CD4-positive, CD25-positive, alpha-beta regulatory T cell (primary cell): ENCODE measurements at places on chromosomes 4 and X.

DNA sequence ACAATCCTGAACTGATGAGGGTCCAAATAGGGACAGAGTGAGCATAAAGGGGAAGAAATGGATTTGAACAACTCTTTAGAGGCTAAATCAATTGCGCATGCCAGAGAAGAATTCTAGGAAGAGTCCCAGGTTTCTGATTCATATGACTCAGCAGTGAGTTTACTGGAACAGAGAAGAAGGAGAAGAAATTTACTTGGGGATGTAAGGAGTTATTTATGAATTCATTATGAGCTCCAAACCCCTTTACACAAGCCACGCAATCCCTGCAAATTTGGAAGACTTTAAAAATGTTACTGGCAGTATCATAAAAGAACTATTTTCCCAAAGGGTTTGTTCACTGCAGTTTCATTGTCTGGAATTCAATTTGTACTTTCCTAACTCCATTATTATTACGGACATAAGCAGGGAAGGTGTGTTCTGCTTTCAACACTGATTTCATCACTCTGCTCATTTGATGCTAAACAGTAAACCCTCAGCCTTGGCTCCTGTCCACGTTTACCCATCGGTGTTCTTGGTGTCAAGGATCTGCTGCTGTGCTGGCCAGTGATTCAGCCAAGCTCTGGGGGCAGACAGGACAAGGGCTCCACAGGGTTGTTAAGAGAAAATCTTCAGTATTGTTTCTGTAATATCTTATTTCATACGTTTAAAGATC, 273.7 kb downstream of the HNRNPD start:
- no peak for DNase-seq

GRCh38 chr4:152094970-152095700, 334.3 kb upstream of the GATB start:
- DNase-seq, result no peak

DNA sequence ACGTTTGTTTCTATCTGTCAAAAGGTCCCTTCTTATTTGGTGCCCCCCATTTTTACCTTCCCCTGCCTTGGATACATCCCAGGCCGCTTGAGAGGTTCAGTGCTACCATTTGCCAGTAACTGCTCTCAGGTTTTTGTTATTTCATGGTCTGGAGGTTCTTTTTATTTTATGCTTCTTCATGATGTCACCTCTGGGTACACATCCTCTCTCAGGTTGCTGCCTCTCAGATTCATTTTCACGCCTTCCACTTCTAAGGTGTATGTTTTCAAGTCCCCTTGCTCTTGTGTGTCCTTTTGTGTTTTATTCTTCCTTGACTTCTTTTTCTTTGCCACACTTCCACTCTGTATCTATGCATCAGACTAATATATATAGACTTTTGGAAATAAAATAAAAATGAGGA, 640.1 kb upstream of the AADAT start:
- DNase-seq, result no peak

GRCh38 chrX:39406799-39407198, 605.5 kb downstream of the MID1IP1 start:
- DNase-seq, result no peak

DNA sequence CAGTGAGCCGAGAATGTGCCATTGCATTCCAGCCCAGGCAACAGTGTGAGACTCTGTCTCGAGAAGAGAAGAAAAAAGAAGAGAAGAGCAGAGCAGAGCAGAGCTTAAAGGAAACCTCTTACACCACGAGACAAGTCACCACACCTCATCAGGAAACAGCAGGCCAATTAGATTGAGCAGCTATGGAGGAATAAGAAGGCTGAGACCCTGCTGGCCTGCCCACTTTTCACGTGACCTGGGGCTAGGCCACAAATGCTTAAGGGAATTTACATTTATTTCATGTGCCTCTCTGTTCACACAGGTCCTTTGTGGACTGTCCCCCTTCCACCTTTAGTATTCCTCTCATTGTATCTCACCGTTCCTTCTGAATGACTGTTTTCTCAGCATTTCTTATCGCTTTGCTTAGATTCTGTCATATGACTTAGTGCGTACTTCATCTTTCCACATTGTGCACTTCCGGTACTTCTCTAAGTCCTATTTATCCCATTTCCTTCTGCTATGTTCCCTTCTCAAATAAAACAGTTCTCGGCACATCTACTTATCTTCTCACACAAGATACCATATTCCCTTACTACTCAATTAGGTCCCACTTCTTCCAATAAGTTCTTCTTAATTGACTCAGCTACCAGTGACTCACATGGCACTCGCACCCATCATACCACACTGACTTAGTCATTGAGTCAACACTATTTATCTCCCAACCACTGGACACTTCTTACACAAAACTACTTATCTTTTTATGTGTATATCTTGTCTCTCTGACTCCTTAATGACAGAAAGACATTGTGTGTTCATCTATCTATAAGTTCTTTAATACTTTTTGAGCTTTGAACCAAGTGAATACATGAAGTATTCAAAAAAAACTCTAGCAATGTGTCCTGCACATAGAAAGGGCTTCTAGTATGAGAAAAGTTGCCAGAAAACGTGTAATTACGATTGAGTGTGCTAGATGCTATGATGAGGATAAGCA, 11.0 kb downstream of the CUL4B start:
- DNase-seq, result no peak

- no peak for DNase-seq
These were observed 102.0 kb upstream of the ARHGAP24 start for GRCh38 chr4:85372966-85373365.

- DNase-seq, result no peak
These were observed 401.8 kb downstream of the PRDM5 start for GRCh38 chr4:120520761-120521160.

GRCh38 chr4:42015438-42015837, 25.1 kb downstream of the SLC30A9 start:
- DNase-seq, result no peak

GRCh38 chrX:39156051-39156450, 354.8 kb downstream of the MID1IP1 start:
- no peak for DNase-seq

GRCh38 chr4:145047151-145047550, 50.8 kb downstream of the ANAPC10 start:
- DNase-seq, result no peak

DNA sequence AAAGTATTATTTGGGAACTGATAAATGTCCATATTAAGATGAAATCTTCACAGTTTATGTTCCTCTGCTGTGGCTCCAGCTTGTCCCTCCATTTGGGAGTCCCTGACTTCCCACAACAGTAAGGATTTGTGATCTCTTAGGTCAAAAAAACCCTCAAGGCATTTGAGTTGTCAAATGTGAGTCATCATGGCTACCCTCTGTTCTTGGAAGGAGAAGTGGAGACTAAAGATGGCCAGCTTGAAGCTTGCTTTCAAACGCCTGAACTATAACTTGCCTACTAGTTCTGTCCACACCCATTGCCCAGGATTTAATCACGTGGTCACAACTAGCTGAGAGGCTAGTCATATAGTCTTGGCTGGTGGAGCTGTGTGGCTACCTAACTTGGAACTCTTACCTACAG, 107.8 kb downstream of the CCNG2 start:
- no peak for DNase-seq

DNA sequence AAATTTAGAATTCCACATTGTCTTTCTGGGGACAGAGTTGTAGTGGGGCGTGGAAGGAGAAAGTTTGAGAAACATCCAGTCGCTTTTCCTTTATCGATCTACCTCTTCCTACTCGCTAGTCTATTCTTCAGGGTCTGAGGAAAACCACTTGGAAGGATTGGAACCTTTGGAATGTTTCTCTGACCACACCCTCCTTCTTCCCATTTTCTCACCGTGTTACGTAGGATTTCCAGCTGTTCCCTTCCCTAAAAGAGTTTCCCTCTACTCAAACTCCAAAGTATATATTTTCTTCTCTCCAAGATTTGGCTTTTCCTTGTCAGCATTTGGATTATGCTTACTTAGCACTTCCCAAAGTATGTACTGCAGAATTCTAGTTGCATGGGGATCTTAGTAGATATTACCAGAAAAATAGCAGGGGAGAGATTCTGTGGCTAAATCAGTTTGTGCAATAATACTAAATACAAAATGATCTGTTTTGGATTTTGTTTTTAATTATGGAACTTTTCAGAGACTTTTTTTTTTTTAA, 4.9 kb downstream of the ENPEP start:
- no peak for DNase-seq

- DNase-seq, result peak; percentile 3
These were observed 326.3 kb upstream of the ZCCHC13 start for GRCh38 chrX:73977542-73978169.

GRCh38 chr4:13547485-13548041, 3.3 kb upstream of the NKX3-2 start:
- no peak for DNase-seq

DNA sequence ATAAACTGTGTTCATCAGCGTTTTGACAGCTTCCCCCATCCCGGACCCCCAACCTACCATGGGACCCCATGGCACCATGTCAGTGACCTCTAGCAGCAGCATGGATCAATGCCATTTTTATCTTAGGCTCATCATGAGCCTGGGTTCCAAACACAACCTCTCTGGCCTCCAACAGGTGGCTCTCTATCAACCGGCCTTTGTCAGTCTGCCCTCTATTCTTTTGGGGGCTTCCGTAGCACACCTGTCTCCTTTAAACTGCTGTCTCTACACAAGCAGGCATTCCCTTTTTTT, 721 bp upstream of the TMEM150C start:
- no peak for DNase-seq

GRCh38 chr4:189071241-189071640, 869.4 kb upstream of the FRG1 start:
- no peak for DNase-seq

- no peak for DNase-seq
These were observed 671.8 kb downstream of the PCDH7 start for GRCh38 chr4:31391976-31392375.

- no peak for DNase-seq
These were observed 217.3 kb downstream of the CHRDL1 start for GRCh38 chrX:110578270-110578669.

DNA sequence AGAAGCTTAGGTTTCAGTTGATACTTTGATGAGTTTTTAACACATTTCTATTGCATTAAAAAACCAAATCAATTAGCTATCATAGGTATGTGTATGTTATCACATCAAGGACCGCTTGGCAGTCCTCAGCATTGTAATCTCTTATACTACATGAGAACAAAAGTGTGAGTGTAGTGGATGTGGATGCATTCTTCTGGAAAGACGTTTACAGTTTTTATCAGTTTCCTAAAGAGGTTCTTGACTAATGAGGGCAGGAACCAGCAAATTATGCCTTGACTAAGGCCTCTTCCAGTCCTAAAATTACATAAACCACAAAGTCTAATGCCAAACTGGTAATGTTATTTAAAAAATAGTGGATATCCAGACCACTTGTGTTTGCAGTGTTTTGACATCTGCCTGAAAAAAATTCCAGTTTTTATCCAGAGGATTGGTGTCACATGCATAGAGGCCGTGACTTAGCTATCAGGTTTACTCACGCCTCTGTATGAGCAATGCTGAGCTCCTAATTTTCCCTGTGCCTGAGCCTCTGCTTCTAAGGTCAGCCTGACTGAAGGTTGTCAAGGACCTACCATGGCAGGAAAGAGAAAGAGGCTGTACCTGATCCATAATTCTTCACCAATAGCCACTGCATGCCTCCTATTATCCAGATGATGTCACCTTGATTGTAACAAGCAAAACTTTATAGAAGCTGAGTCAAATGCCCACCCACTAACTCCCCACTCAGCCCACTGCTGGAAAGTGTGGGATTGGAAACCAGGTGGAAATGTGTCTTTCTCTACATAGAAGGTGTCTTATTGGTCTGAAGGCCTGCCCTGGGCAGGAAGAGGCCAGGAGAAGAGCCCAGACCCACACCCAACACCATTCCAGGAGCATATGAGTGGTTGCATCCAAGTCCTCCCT, 68.7 kb downstream of the ENPP6 start:
- DNase-seq, result no peak

DNA sequence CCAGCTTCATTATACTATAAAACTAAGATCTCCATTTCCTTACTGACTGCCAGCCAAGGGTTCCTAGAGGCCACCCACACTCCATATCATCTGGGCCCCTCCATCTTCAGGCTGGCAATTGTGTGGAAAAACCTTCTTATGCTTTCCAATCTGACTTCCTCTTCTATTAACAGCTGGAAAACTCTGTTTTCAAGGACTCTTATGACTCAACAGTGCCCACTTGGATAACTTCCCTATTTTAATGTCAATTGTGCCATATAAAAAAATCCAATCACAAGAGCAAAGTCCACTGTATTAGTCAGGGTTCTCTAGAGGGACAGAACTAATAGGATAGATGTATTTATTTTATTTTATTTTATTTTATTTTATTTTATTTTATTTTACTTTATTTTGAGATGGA, 41.0 kb upstream of the CPEB2 start:
- no peak for DNase-seq

DNA sequence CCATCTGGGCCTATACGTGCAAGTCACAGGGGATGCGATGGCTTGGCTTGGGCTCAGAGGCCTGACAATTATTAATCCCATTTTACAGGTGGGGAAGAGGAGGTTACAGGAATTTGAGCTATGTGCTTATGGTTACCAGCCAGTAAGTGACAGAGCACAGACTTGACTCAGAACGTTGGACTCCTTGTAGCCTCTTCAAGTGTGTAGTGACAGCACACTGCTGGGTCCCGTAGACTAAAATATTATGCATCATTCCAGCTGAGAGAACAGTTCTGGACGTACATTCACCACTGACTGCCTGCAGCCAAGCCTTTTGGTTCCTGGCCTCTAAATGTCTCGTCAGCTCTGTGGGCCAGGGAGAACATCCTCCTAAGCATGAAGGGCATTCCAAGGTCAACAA, 314.5 kb downstream of the GPAT3 start:
- no peak for DNase-seq

- no peak for DNase-seq
These were observed 2.4 kb upstream of the SLC9A6 start for GRCh38 chrX:135982860-135983259.

- no peak for DNase-seq
These were observed 157.9 kb downstream of the DCAF12L1 start for GRCh38 chrX:126394681-126395080.

- DNase-seq, result no peak
These were observed 5.1 kb downstream of the MED28 start for GRCh38 chr4:17619416-17620105.

DNA sequence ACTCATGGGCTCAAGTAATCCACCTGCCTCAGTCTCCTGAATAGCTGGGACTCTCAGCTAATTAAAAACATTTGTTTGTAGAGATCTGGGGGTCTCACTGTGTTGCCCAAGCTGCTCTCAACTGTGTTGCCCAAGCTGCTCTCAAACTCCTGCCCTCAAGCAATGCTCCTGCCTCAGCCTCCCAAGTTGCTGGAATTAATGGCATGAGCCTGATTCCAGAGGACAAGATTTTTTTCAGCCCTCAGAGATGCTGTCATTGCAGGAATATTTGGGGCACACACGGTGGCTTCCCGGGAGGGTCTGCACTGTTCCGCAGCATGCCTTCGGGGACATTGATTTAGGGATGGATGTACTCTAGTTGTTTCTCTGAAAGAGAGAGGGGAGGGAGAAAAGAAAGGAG, 49.7 kb downstream of the STK32B start:
- no peak for DNase-seq

DNA sequence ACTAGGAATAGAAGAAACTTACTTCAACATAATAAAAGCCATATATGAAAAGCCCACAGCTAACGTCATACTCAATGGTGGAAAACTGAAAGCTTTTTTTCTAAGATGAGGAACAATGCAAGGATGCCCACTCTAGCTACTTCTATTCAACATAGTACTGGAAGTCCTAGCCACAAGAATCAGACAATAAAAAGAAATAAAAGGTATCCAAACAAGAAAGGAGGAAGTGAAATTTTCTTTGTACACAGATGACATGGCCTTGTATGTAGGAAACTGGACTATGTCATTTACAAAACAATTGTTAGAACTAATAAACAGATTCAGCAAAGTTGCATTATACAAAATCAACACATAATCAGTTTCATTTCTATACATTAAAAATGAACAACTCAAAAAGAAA, 25.5 kb upstream of the NXT2 start:
- DNase-seq, result no peak
